ENCODE measurements at places on chromosomes 2 and 18.

- H3K27ac ChIP-seq = peak overlapping the region; percentile 90
- DNase-seq = peak; percentile 98
- peaks cover 69% of the 10 kb centered on the region for H3K4me1 ChIP-seq
- no peaks in the 10 kb centered on the region for H3K27me3 ChIP-seq
Measured at GRCh38 chr2:64359892-64360657, 93.9 kb upstream of the LGALSL start.

GRCh38 chr2:67240507-67240906 is 156.6 kb upstream of the ETAA1 start:
- DNase-seq = no peak
- H3K27ac ChIP-seq = no peak overlapping the region
- no peak overlapping the region for H3K4me3 ChIP-seq

GRCh38 chr2:148903979-148904378 is 29.0 kb downstream of the KIF5C start:
- DNase-seq = no peak
- no peaks in the 10 kb centered on the region for H3K36me3 ChIP-seq
- H3K27ac ChIP-seq = no peak overlapping the region
- no peaks in the 10 kb centered on the region for H3K4me1 ChIP-seq

- H3K4me3 ChIP-seq = no peak overlapping the region
- no peaks in the 10 kb centered on the region for H3K4me1 ChIP-seq
- DNase-seq = no peak
- no peak overlapping the region for H3K27ac ChIP-seq
- no peaks in the 10 kb centered on the region for H3K27me3 ChIP-seq
Measured at GRCh38 chr2:213290501-213290900, 6.2 kb downstream of the SPAG16 start.

DNA sequence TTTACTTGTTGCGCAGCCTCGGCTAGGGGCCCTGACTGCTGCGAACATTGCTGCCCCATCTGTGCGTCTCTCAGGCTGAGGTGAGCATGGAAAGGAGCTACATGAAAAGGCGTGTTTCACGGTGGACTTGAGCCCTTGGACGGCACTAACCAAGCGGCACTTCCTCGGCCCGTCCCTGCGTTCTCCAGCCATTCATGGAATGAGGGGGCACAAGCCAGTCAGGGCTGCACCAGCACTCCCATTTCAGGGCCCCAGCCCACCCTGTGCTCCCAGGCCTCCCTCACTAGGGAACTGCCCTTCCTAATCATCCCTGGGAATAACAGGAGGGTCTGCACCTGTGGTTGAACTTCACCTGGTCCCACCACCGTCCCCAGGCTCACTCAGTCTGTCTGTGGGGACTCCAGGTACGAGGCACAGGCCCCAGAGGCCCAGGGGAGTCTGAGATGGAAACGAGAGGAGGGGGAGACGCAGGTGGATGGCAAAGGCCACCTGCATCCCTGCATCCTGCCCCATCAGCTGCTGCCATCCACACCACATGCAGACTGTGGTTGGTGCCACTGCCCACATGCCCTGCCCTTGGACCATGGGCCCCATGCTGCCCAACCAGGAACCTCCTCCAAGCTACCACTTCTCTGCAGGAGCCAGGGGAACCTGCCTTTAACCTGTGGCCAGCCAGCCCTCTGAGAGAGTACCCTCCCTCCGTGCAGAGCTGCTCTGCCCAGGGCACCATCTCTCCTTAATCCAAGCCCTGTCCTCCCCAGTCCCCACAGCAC is 99.7 kb downstream of the EIPR1 start:
- H3K4me3 ChIP-seq = no peak overlapping the region
- no peaks in the 10 kb centered on the region for H3K4me1 ChIP-seq
- H3K36me3 ChIP-seq = no peaks in the 10 kb centered on the region
- H3K27ac ChIP-seq = no peak overlapping the region
- no peaks in the 10 kb centered on the region for H3K27me3 ChIP-seq

GRCh38 chr18:55477499-55477859 is 110.5 kb downstream of the TCF4 start:
- no peaks in the 10 kb centered on the region for H3K36me3 ChIP-seq
- no peak for DNase-seq
- H3K4me1 ChIP-seq = peaks cover 19% of the 10 kb centered on the region
- peak overlapping the region; percentile 84 for H3K4me3 ChIP-seq
- H3K27me3 ChIP-seq = no peaks in the 10 kb centered on the region
- peak overlapping the region; percentile 36 for H3K27ac ChIP-seq

DNA sequence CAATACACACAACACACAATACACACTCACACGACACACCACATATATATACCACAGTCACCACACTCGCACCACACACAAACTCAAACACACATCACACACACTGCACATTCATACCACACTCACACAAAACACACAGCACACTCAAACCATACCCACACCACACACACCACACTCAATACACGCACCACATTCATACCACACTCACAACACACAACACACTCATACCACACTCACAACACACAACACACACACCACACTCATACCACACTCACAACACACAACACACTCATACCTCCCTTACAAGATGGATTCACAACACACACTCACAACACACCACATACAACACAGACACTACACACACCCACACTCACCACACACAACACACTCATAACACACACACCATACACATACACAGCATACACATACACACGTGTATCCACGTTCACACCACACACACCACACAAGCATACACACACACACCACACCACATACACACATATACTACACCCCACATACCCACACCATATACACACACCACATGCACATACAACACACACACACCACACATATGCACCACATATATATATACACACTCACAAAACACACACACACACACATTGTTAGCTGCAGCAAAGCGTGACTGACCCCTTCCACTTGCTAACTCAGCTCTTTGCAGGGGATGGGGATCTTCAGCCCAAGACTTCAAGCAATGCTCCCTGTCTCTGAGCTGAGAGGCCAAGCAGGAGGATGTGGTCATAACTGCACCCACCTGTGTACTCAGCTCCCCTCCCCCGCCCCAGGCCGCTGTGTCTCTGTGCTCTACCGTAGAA is 59.0 kb downstream of the SDC1 start:
- no peaks in the 10 kb centered on the region for H3K27me3 ChIP-seq
- no peaks in the 10 kb centered on the region for H3K36me3 ChIP-seq
- no peak for DNase-seq

DNA sequence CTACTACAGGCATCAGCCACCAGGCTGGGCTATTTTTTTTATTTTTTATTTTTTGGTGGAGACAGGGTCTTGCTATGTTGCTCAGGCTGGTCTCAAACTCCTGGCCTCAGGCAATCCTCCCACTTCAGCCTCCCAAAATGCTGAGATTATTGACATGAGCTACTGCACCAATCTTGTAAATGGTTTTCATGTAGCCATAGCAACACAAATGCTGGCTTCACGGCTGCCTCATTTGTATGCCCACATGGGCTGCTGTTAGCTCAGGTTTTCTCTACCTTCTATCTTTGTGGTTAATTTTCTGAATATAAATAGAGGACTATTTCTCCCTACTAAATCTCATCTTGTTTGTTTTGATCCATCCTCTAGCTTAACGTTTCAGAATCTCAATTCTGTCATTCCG is 58.2 kb downstream of the PLEKHM3 start:
- H3K36me3 ChIP-seq = peaks cover 1% of the 10 kb centered on the region
- no peaks in the 10 kb centered on the region for H3K27me3 ChIP-seq
- H3K4me1 ChIP-seq = no peaks in the 10 kb centered on the region

GRCh38 chr2:172951554-172951953 is 124.1 kb upstream of the MAP3K20 start:
- H3K4me1 ChIP-seq = peaks cover 13% of the 10 kb centered on the region
- no peak for DNase-seq
- no peak overlapping the region for H3K27ac ChIP-seq
- no peaks in the 10 kb centered on the region for H3K36me3 ChIP-seq

All from keratinocyte (primary cell).